K562 (cell line): ENCODE measurements at places on chromosomes 1 and 21. TPM values are rescaled to one million over a fixed set of nuclear protein-coding genes. Genes with fewer than 3 reads are reported as not detected.

Gene RGS1
- not detected in 2 replicates for polyA plus RNA-seq

Gene C1QA
- polyA plus RNA-seq, result not detected in 2 replicates

Gene TAS1R1
- polyA plus RNA-seq, result not detected in 2 replicates

Gene NKAIN1
- 0.04 TPM in 1 of 2 replicates, not detected in the other for polyA plus RNA-seq

Gene NCF2
- polyA plus RNA-seq, result 0.15 TPM in 1 of 2 replicates, not detected in the other

GRCh38 chr1:41015897-41016470 lies 5.5 kb downstream of the SLFNL1 start:
- peaks cover 84% of the 10 kb centered on the region for H3K36me3 ChIP-seq
- no peaks in the 10 kb centered on the region for H3K4me1 ChIP-seq
- H3K27me3 ChIP-seq, result no peaks in the 10 kb centered on the region
- no peak overlapping the region for H3K27ac ChIP-seq

GRCh38 chr1:31216016-31216415 lies 23.7 kb downstream of the NKAIN1 start:
- no peaks in the 10 kb centered on the region for H3K36me3 ChIP-seq
- no peak overlapping the region for H3K4me3 ChIP-seq
- DNase-seq, result no peak
- H3K27ac ChIP-seq, result no peak overlapping the region
